Stimulated activated CD4-positive, alpha-beta T cell treated with anti-CD3 and anti-CD28 coated beads, Interleukin-2, amount 100 ng/mL, for 24 hours (primary cell): ENCODE measurements at places on chromosomes 2 and 18.

GRCh38 chr2:205276116-205276777 is 406.1 kb upstream of the NRP2 start:
- DNase-seq, result no peak

DNA sequence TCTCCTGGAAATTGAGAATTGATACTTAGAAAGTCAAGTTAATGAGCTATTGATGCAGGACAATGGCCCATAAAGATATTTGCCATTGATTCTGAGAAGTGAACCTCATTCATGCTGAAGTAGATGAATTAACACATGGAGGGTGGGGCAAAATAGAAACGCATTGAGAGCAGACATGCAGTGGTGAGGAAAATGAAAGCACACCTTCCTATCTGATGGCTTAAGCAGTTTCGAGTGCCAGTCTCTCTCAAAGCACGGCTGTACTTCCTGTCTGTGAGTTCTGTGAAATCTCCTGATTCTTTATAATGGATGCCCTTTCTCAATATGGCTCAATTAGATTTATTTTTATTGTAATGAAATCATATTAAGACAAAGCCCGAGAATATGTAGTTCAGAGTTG is 247.0 kb downstream of the TMX3 start:
- DNase-seq, result no peak

DNA sequence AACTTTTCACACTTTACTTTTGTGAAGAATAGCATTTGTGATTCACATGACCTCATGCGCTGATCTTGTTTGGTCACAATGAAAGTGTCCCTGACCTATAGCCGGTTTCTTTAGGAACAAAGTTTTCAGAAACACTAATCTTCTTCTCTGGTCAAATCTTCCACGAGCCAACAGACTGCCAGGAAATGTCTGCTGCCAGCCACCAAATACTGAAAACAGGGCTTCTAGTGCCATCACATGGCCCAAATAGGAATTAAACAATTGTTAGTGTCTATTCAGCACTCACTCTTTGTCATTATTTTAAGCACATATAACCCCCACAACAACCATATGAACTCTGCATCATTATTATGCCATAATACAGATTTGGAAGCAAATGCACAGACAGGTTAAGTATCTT is 286.5 kb upstream of the SYT4 start:
- DNase-seq, result no peak

DNA sequence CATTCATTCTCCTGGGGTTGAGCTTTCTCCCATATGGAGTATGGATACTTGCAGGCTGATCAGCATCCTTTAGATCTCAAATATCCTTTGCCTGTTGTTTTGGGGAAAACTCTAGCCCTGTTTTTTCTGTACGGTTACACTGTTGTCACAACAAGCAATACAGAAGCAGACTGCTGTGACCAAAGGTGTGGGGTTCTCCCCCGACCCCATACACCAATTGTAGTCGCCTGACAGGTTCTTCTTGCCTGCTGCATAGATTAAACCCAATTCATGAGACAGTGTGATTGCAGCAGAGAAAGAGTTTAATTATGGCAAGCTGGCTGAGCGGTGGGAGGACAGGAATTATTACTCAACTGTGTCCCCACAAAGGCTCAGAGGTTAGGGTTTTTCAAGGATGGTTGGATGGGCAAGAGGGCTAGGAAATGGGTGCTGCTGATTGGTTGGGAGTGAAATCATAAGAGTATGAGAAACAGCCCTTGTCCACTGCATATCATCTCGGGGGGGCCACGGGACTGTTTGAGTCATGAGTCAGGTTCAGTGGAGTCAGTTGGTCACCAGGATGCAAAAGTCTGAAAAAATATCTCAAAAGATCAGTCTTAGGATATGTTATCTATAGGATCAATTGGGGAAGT is 40.6 kb downstream of the ITGB1BP1 start:
- DNase-seq, result no peak

DNA sequence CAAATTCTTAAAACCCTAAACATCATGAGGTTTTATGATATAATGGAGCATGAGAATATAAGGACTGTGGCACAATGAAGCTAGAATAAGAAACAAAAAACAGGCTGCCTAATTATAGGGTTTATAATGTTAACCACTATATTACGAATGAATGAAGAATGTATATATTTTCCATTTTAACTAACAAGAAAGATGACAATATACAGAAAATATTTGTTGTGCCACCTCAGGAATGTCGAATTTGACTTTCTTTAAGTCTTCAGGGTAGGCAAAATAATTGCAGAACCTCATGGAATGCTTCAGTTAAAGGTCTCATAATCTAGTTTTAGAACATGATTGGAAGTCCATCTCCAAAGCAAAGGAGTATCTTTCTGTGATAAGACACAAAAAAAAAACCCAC is 282.9 kb upstream of the SLC8A1 start:
- DNase-seq, result no peak
